ENCODE measurements at places on chromosomes 7 and 10.

DNA sequence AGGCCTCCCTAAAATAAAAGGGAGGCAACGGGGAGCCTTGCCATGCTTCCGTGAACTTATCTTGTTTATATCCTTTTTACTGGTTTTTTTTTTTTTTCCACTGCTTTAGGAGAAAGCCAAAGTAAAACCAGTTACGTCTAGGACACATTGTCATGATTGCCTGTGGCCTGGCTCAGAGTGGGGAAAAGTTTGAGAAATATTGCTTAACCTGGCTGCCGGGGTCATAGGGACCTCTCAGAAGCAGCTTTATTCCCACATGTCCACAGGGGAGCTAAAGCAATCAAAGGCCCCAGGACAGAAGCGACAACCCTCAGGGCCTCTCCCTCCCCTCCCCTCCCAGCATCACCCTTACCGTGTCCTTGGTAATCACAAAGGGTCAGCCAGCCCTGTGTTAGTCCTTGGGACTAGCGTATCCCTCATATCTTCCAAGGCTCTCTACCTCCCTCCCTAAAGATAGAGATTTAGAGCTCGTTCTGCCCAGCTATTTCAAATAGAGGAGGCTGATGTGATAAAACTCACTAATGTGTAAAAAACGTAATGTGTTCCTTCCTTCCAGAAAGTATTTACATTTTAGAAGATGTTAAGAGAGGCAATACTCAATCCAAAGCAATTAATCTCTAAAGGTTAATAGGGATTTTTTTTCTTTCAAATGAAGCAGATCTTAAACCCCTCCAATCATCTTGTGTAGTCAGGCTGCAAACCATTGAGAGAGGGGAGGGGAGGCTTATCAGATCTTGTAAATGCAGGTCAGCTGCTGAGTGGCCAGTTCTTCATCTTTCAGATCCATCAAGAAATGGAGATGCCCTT lies 64.8 kb upstream of the PRKAR2B start:
- DNase-seq, result no peak

- peak; percentile 14 for DNase-seq
Measured at GRCh38 chr10:121928528-121928884, 675 bp upstream of the ATE1 start.

DNA sequence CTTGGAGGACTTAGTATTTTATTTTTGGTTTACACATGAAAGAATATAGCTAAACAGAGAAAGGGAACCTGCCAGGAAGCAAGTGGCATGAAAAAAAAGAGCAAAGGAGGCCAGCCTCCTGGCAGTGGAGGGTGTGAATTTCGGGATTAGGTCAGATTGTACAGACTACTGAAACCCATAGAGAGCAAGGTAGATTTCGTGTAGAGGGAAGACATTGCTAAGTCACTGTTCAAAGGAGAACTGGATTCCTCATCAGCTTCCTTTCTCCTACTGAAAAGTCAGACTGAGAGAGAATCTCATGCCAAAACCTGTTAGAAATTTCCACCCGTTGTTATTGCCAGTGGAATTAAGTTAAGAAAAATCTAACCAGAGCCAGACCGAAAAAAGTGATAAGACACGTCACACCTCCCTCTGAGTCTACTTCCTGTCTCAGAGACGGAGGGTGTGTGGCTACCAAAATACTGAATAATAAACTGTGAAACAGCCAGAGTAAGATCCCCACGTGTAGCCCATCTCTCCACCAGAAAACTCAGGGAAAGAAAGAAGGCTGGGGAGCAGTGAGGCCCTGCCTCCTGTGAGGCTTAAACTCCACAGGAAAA lies 118.8 kb downstream of the SKIDA1 start:
- DNase-seq, result no peak

DNA sequence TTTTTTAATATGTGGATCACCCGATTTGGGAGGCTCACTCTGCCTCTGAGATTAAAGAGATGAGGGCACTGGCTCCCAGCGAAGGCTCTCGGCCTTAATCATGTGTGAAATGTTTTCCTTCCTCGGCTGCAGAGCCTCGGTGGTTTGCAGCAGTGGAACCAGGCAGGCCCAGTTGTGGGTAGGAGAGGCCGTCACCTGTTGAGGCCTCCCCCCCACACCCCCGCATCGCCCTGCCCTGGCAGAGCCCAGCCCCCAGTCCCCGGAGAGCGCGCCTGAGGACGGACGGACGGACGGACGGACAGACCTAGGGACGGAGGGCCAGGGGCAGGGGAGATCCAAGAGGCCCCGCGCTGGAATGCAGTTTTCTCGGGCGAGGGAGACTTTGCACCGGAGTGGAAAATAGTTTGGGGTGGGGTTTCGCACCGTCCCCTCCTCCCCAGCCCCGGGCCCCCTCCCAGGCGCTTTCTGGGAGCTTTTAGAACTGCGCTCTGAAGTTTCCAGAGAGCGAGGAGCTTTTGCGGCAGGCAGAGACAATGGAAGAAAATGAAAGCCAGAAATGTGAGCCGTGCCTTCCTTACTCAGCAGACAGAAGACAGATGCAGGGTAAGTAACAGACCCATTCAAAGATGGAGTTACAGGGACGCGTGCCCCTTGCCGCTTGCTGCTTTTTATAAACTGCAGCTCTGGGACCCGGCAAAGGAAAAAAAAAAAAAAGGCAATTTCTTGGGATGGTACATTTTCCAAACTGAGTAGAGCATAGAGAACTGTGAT lies at the start of gene KIAA1217:
Gene KIAA1217, plus strand, starts transcription at position 478 of the 771 bp plus-strand sequence. Its CDS starts 56 bp downstream, at position 534.
- DNase-seq, result no peak
